ENCODE measurements at places on chromosomes 2 and 18.

- DNase-seq = no peak
Measured at GRCh38 chr18:44599412-44599811, 81.3 kb upstream of the SETBP1 start.

- DNase-seq = no peak
Measured at GRCh38 chr2:200703127-200703925, 108.4 kb upstream of the BZW1 start.

- no peak for DNase-seq
Measured at GRCh38 chr18:55078303-55078932, 119.2 kb upstream of the CCDC68 start.

GRCh38 chr2:44801289-44801840 is 140.1 kb upstream of the SIX3 start:
- DNase-seq = no peak

GRCh38 chr2:133266926-133267590 is 301.2 kb downstream of the NCKAP5 start:
- no peak for DNase-seq

- DNase-seq = no peak
Measured at GRCh38 chr18:22827741-22828140, 105.4 kb upstream of the RBBP8 start.

All from stimulated activated CD4-positive, alpha-beta T cell treated with anti-CD3 and anti-CD28 coated beads, Interleukin-2, amount 100 ng/mL, for 24 hours (primary cell).